ENCODE measurements at places on chromosomes 1 and 21.

DNA sequence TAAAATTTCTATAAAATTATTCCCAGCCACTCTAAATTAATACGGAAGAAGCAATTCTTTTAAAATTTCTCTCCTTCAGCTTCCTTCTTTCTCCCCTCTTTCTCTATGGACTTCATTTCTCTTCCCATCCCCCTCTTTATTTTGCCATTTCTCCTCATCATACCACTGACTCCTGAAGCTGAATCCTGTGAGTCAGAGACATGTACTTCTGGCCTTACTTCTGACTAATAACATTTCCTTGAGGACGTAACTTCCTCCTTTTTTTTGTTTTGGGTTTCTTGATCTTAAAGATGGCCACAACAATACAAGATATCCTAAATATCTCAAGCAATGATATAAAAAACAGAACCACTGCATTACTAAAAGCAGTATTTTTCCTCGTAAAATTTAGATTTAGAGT lies 63.6 kb upstream of the DENND1B start:
- DNase-seq: no peak

DNA sequence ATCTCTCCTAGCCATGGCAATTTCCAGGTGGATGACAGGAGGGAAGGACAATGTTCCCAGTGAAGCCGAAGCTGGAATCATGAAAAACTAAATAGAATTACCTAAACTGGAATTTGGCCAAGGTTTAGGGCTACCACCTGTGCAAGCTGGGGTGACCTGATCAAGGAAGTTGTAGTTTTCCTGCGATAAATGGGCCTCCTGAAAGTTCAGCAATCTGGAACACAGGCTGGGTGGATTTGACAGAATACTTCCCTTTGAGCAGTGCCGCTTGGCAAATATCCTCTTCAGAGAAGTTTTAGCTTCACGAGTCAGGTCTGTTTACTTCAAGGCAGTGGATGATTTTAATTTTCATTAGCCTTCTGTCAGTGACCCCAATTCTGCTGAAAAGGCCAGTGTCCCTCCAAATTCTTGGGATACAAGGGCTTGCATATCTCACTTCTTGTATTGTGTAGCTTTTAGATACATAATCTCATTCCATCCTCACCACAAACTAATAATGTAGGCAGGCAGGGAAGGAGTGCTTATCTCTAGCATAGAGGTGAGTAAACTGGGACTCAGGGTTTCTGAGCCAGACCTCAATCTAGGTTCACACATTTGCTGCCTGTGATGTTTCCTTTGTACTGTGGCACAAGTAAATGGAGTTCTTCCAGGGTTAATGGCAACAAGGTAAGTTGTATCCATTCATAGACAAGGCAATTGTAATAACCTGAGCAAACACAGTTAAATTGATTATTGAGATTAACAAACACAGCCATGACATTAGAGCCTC lies 349.4 kb downstream of the NUF2 start:
- no peak for DNase-seq

- DNase-seq: no peak
Observed at GRCh38 chr1:16189003-16189402, 23.4 kb downstream of the ARHGEF19 start.

DNA sequence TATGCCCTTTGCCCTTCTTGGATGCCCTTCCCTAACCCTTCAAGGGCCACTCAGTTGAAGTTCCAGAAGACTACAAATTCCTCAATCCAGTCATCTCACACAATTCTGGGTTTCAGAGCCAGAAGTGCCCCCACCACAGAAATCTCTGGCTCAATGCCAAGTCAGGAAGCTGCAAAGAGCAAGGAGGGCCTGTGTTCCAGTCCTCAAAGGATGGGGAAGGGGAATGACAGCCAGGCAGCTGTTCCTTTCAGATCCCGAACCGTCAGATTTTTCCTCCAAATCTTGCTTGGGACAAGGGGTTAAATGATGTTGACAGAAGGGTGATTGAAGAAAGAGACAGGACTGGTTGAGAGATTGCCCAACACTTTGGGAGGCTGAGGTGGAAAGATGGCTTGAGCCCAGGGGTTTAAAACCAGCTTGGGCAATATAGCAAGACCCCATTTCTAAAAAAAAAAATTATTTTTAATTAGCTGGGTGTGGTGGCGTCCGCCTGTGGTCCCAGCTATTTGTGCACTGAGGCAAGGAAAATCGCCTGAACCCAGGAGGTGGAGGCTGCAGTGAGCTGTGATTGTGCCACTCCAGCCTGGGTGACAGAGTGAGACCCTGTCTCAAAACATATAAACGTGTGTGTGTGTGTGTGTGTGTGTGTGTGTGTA lies 716 bp upstream of the HPDL start:
- DNase-seq: no peak

- DNase-seq: no peak
Observed at GRCh38 chr1:22169816-22170215, 26.9 kb upstream of the WNT4 start.

- peak; percentile 93 for DNase-seq
Observed at GRCh38 chr1:248837781-248838356, at the start of gene ZNF672. TSS of gene ZNF672 (plus strand) at chr1:248838224. CDS start at chr1:248847275, 9,051 bp downstream.

DNA sequence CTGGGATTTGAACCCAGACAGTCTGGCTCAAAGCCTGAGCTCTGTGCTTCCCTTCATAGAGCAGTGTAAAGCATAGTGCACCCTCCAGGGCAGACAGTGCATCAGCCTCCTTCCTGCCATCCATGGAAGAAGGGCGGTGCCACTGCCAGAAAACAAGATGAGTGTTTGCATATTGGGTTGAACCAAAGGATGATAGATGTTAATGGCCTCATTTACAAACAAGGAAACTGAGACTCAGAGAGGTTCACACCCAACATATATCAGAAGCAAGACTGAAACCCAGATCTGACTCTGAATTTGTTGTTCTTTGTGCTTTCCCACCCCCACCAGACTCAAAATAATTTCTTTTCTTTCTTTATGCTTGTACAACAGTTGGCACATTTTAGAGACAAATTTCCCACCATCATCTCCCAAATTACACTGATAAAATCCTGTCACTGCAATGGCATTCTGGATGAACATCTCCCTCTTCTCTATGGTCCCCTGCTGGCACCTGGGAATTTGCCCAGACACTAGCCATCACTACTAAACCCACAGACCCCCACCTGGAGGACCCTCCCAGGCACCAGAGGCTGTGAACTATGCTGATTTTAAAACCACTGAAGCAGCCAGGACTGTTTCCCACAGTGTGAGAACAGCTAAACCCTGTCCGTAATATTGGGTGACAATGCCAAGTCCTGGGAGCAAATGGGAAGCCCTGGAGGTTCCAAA lies 45.4 kb upstream of the MPZL1 start:
- DNase-seq: no peak

DNA sequence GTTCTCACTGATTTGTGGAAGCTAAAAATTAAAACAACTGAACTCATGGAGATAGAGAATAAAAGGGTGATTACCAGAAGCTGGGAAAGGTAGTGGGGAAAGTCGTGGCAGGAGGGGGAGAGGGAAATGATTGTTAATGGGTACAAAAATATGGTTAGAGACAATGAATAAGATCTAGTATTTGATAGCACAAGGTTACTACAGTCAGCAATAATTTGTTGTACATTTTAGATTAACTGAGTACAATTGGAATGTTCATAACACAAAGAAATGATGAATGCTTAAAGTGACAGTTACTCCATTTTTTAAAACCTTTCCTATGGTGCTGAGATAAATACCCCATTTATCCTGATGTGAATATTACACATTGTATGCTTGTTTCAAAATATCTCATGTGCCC lies 102.3 kb downstream of the DTL start:
- DNase-seq: no peak
